ENCODE measurements at places on chromosomes 7 and 10. TPM values are rescaled to one million over a fixed set of nuclear protein-coding genes. Genes with fewer than 3 reads are reported as not detected.

The DPP6 gene
- total RNA-seq, result not detected

The ZNF511 gene
- total RNA-seq, result 73.2 TPM

The OR2A7 gene
- not detected for total RNA-seq

The ASB10 gene
- not detected for total RNA-seq

The SLC13A1 gene
- not detected for total RNA-seq

GRCh38 chr10:96497391-96497790, 16.3 kb downstream of the TLL2 start:
- no peak overlapping the region for H3K27ac ChIP-seq
- no peak for DNase-seq
- no peaks in the 10 kb centered on the region for H3K36me3 ChIP-seq
- H3K4me1 ChIP-seq, result no peaks in the 10 kb centered on the region

DNA sequence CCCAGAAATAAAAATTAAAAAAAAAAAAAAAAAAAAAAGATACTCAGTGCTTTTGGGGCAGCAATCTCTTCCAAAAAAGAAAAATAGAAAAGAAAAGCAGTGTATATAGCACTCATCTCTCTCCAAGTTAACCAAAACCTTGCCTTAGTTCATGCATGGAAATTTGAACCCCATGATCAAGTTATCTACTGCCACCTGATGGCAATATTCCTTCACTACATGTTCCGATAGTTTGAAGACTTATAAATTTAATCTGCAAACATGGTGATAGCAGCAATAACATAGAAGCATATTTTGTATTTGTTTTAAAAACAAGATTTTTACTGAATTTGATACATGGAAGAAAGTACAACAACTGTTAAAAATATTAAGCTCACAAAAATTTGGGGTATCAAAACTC, 48.6 kb upstream of the SLIT1 start:
- H3K36me3 ChIP-seq, result peaks cover 12% of the 10 kb centered on the region
- no peaks in the 10 kb centered on the region for H3K27me3 ChIP-seq
- H3K4me3 ChIP-seq, result no peak overlapping the region
- no peak for DNase-seq
- no peaks in the 10 kb centered on the region for H3K4me1 ChIP-seq
- H3K27ac ChIP-seq, result no peak overlapping the region

DNA sequence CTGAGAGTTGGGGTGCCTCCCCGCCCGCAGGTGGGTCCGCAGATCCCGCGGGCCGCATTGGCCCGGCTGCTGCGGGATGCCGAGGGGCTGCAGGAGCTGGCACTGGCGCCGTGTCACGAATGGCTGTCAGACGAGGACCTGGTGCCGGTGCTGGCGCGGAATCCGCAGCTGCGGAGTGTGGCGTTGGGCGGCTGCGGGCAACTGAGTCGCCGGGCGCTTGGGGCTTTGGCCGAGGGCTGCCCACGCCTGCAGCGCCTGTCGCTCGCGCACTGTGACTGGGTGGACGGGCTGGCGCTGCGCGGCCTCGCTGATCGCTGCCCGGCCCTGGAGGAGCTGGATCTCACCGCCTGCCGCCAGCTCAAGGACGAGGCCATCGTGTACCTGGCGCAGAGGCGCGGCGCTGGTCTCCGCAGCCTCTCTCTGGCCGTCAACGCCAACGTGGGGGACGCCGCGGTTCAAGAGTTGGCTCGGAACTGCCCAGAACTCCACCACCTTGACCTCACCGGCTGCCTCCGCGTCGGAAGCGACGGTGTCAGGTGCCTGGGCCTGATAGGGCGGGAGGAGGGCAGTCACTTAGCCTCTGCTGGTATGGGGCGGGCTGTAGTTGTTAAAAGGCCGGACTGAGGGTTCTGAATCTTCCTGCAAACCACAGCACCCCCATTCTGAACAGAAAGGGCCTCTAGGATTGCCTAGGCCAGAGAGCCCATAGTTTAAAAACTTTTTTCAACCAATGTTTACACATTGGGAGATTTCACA, 1.3 kb downstream of the FBXL15 start:
- H3K36me3 ChIP-seq, result no peaks in the 10 kb centered on the region
- peak overlapping the region; percentile 62 for H3K27ac ChIP-seq

- no peaks in the 10 kb centered on the region for H3K27me3 ChIP-seq
- H3K4me1 ChIP-seq, result no peaks in the 10 kb centered on the region
- no peak overlapping the region for H3K4me3 ChIP-seq
- no peaks in the 10 kb centered on the region for H3K36me3 ChIP-seq
Measured at GRCh38 chr7:82615527-82615926, 171.9 kb upstream of the CACNA2D1 start.

DNA sequence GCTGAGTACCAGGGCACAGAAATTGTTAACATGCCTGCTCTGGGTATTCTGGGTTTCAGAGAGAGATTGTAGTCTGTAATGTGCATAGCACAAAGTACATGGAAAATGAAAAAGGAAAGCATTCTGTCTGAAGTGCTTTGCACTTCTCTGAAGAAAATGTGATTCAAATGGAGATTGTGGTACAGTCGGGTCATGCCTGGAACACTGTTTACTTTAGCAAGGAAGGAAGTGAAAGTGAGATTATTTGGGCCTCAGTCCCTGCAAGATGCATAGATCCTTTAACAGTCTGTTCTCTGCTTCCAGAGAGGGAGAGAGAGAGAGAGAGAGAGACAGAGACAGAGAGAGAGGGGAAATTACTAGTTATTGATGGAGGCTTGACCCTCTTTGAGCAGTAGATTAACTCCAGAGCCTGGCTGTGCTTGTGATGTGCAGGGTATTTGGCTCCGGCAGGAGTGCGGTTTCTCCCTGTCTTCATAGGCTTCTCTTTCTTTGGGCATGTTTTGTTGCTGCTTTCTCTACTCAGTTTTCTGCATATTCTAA, 5.4 kb downstream of the VWC2 start:
- H3K4me3 ChIP-seq, result no peak overlapping the region
- H3K36me3 ChIP-seq, result no peaks in the 10 kb centered on the region
- H3K27me3 ChIP-seq, result peaks cover 24% of the 10 kb centered on the region
- H3K27ac ChIP-seq, result no peak overlapping the region

DNA sequence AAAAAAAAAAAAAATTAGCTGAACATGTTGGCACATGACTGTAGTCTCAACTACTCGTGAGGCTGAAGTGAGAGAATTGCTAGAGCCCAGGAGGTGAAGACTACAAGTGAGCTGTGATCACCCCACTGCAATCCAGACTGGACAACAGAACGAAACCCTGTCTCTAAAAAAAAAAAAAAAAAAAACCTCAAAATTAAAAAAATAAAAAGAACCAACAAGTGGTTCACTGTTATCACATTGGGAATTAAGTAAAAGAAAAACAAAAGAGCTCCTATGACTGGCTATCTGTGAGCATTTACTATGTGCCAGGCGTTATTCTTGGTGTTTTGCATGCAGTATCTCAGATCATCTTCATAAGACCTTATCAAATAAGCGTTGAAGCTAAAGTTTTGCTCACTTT, 66.0 kb downstream of the ANLN start:
- DNase-seq, result no peak
- no peaks in the 10 kb centered on the region for H3K4me1 ChIP-seq
- no peak overlapping the region for H3K27ac ChIP-seq
- H3K36me3 ChIP-seq, result peaks cover 5% of the 10 kb centered on the region
- no peak overlapping the region for H3K4me3 ChIP-seq
- H3K27me3 ChIP-seq, result no peaks in the 10 kb centered on the region

DNA sequence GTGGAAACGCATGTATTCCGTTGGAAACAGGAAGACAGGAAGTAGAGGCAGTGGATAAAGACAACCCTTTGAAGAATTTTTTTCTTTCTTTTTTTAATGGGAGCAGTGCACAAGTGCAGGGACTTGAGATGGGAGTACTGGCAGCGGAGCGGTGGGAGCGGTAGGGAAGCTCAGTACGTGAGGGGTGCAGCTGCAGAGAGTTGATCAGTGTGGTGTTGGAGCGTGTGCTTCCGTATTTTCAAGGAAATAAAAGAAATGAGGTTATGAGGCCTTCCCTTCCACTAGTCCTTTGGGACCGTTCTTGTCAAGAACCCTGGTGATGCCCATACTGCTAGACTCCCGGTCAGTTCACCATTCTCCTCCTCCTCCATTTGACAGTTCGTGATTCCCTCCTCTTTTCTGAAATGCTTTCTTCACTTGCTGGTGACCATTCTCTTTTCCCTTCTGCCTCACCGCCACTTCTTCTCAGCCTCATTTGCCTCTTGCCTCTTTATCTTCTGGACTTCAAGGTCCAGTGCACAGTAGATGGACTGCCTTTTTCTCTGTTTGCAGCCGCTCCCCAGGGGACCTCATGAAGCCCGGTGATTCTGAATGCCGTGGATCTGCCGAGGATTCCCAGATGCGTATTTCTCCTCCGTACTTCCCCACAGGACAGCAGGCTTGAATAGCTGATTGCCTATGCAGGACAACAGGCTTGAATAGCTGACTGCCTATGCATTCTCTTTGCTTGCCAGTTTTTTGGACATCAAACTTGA, 39.1 kb upstream of the TMEM236 start:
- H3K27ac ChIP-seq, result no peak overlapping the region
- DNase-seq, result no peak
- no peak overlapping the region for H3K4me3 ChIP-seq
- no peaks in the 10 kb centered on the region for H3K27me3 ChIP-seq
- H3K36me3 ChIP-seq, result peaks cover 5% of the 10 kb centered on the region
- H3K4me1 ChIP-seq, result no peaks in the 10 kb centered on the region

- peaks cover 10% of the 10 kb centered on the region for H3K36me3 ChIP-seq
- DNase-seq, result no peak
- H3K4me3 ChIP-seq, result no peak overlapping the region
- H3K4me1 ChIP-seq, result peaks cover 4% of the 10 kb centered on the region
Measured at GRCh38 chr10:72186258-72186981, 29.4 kb upstream of the ANAPC16 start.

- peaks cover 70% of the 10 kb centered on the region for H3K4me1 ChIP-seq
- no peak for DNase-seq
- H3K4me3 ChIP-seq, result peak overlapping the region; percentile 80
- H3K36me3 ChIP-seq, result peaks cover 26% of the 10 kb centered on the region
- H3K27me3 ChIP-seq, result no peaks in the 10 kb centered on the region
Measured at GRCh38 chr7:130903358-130903974, 169.5 kb upstream of the KLF14 start.

All from natural killer cell treated with Interleukin-12 subunit alpha and Interleukin-12 subunit beta and Interleukin-15 and Interleukin-18, amount 100 ng/mL, for 72 hours (primary cell).